ENCODE measurements at places on chromosomes 1 and 21. TPM values are rescaled to one million over a fixed set of nuclear protein-coding genes. Genes with fewer than 3 reads are reported as not detected.

OR2T2 gene
- not detected for total RNA-seq

REN gene
- not detected for total RNA-seq

CRYAA gene
- total RNA-seq = not detected

SLC45A1 gene
- total RNA-seq = 10.3 TPM

NBPF9 gene
- 8.7 TPM for total RNA-seq

FCER1G gene
- total RNA-seq = not detected

ITLN1 gene
- 0.37 TPM for total RNA-seq

CTNNBIP1 gene
- 19.5 TPM for total RNA-seq

GNG12 gene
- total RNA-seq = 129 TPM

PBX1 gene
- 39.5 TPM for total RNA-seq

TNFRSF25 gene
- 3.9 TPM for total RNA-seq

HES4 gene
- 4.9 TPM for total RNA-seq

ITGB2 gene
- total RNA-seq = not detected

SMCP gene
- not detected for total RNA-seq

PLA2G4A gene
- total RNA-seq = 18.6 TPM

TNFRSF9 gene
- not detected for total RNA-seq

THEMIS2 gene
- total RNA-seq = 9.1 TPM

H6PD gene
- total RNA-seq = 92.2 TPM

TTC4 gene
- total RNA-seq = 16.5 TPM

LMO4 gene
- total RNA-seq = 43.5 TPM

DEDD gene
- total RNA-seq = 26.5 TPM

NIBAN1 gene
- total RNA-seq = 11.7 TPM

ORC1 gene
- total RNA-seq = 0.34 TPM

CRYBG2 gene
- total RNA-seq = not detected

SMIM1 gene
- 2.1 TPM for total RNA-seq

TRIM67 gene
- 0.15 TPM for total RNA-seq

DCST2 gene
- 0.06 TPM for total RNA-seq

RIPPLY3 gene
- total RNA-seq = not detected

HEYL gene
- 1.00 TPM for total RNA-seq

LRRN2 gene
- total RNA-seq = 0.39 TPM

SLX9 gene
- 12.6 TPM for total RNA-seq

OLFM3 gene
- total RNA-seq = not detected

MLLT11 gene
- 0.94 TPM for total RNA-seq

FCGR2B gene
- total RNA-seq = not detected

CRTC2 gene
- 7.4 TPM for total RNA-seq

BTBD19 gene
- 5.1 TPM for total RNA-seq

JAK1 gene
- total RNA-seq = 130 TPM

CALML6 gene
- total RNA-seq = 0.10 TPM

MFSD2A gene
- total RNA-seq = 1.1 TPM

SLFNL1 gene
- 0.15 TPM for total RNA-seq

C1orf87 gene
- not detected for total RNA-seq

Measured in cardiac ventricle fibroblast (primary cell).